ENCODE measurements at places on chromosomes 4 and X.

- no peak for DNase-seq
Measured at GRCh38 chr4:187396106-187396505, 599.5 kb upstream of the ZFP42 start.

- no peak for DNase-seq
Measured at GRCh38 chrX:143298663-143299241, 218.5 kb downstream of the SPANXN3 start.

DNA sequence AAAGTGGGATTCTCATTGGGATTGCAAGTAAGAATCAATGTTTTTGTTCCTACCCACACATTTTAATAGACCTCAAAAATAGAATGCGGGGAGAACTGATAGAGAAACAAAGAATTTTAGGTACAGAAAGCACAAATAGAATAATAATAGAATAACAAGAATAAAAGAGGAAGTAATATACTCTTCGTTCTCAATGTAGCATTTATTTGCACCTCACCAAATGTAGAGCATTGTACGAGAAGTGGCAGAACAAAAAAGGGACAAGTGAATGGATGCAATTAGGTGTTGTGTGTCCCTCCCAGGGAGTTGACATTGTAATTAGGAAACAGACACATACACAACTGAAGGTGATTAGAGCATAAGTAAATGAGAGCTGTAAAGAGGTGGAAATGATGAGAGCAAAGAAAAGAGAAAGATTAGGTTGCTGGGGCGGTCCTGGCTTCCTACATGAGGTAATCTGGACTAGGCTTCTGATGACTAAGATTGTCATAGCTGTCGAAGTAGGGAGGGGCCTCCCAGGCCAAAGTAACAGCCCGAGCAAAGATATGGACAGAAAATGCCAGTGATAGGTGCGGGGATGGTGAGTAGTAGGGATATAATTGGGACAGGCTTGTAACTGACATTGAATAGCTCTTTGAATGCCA lies 10.4 kb downstream of the RAB9A start:
- no peak for DNase-seq

DNA sequence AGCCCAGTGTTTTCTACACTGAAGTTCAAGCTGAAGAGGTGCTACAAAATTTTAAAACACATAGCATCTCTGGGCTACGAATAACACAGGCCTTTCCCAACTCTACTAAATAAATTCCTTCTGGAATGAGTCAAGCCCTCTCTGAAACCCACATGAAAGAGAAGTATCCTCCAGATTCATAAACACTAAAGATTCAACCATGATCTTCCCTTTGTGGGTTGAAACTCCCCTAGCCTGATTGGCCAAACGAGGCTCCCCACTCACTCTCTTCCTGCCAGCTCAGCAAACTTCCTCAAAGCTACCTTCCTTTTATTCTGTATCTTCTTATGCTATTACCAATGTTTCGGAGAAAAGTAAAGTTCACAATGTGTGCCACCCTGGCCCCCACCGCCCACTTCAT lies 95.4 kb downstream of the NKX6-1 start:
- DNase-seq: no peak

GRCh38 chr4:119543779-119544178 lies 84.8 kb downstream of the PDE5A start:
- DNase-seq: no peak

DNA sequence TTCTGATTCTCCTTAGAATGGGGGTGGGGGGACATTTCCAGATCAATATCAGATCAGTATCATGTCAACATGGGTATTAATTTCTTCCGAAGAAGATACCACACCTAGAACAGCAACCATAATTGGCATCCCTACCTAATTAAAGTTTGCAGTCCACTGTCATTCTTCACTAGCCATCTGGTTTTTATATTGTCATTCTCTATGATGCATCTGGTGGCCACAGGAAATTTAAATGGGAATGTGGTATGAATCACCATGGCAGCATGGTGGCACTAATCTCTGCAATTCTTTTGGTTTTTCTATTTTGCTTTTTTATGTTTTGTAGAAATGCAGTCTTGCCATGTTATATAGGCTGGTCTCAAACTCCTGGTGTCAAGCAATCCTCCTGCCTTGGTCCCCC lies 16.6 kb upstream of the UBE2D3 start:
- DNase-seq: no peak

- no peak for DNase-seq
Measured at GRCh38 chr4:76799718-76800117, 98.2 kb downstream of the SOWAHB start.

- DNase-seq: no peak
Measured at GRCh38 chr4:55795341-55795740, 24.2 kb upstream of the EXOC1L start.

DNA sequence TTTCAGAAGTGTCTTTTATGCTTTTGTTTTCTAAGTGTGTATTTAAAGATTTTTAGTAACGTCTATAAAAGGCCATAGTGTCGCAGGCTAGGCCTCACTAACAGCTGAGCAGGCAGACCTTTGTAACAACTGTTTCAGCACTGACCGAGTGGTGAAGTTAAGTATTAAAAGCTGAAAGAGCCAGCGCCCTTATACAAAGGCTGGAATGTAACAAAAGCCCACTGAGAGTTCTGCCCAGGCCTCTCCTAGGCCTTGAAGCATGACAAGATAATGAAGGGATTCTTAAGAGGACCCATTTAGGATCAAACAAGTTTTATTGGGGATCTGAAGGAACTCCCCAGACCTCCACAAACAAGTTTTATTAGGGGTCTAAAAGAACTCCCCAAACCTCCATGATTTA lies 722.5 kb upstream of the PRKX start:
- no peak for DNase-seq

GRCh38 chr4:183287677-183288076 lies 32.4 kb downstream of the CLDN22 start:
- no peak for DNase-seq

- DNase-seq: no peak
Measured at GRCh38 chr4:15996773-15997172, 33.8 kb upstream of the FGFBP2 start.

DNA sequence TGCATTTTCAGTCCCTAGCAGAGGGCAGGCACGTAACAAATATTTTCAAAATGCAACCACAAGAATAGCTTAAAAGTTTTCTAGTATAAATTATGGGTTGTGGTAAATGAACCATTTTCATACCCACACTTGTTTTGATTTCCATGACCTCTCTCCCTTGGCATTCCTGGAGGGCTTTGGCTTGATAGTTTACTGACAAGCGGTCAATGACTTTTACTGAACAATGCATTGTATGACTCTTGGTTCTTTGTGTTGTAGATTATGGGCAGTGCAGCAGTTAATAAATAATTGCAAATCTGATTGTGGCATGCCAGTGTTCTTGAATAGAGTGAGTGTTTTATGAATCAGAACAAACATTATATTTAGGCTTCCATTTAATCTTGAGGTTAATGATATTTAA lies 285.2 kb upstream of the ARX start:
- no peak for DNase-seq

GRCh38 chr4:122576261-122577188 lies 44.3 kb downstream of the IL21 start:
- peak; percentile 71 for DNase-seq

DNA sequence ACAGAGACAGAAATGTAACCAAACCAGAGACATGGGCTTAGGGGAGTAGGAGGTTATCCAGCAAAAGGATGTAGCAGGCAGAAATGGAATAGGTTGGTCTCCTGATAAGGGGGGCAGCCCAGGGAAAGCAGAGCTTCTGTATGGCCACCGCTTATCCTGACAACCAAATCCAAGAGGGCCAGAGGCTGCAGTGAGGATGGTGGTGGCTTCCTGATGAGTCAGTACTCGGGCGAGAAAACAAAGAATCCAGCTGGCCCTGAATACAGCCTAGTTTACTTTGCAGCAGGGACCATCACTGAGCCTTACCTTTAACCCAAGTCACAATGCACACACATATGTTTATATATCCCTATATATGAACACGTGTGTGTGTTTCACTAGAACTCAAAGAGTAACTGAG lies 129.7 kb upstream of the FTHL17 start:
- DNase-seq: no peak

DNA sequence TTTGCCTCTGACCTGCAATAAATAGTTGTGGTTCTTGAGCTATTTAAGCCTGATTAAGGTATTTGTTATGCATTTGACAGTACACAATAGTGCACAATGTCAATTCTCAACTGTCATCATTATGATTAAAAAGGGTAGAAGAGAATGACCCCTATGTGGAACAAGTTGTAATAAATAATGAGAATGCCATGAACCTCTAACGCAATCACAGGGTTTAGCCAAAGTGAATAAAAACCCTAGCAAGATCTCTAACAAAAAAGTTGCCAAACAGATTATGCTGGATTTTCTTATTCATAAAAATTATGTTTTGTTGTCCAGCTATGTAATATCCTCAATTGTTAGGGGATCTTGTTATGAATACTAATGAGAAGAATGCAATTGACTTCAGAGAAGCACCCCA lies 387.4 kb downstream of the GPAT3 start:
- DNase-seq: no peak

DNA sequence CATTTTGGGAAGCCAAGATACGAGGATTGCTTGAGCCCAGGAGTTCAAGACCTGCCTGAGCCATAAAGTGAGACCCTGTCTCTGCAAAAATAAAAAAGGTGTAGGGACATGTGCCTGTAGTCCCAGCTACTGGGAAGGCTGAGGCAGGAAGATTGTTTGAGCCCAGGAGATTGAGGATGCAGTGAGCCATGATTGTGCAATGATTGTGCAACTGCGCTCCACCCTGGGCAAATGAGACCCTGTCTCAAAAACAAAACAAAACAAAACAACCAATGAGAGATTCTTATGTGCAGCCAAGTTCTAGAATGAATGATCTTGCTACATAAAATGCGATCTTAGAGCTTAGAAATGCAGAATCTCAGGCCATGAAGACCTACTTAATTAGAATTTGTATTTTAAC lies 22.5 kb downstream of the SLC9B2 start:
- DNase-seq: no peak

DNA sequence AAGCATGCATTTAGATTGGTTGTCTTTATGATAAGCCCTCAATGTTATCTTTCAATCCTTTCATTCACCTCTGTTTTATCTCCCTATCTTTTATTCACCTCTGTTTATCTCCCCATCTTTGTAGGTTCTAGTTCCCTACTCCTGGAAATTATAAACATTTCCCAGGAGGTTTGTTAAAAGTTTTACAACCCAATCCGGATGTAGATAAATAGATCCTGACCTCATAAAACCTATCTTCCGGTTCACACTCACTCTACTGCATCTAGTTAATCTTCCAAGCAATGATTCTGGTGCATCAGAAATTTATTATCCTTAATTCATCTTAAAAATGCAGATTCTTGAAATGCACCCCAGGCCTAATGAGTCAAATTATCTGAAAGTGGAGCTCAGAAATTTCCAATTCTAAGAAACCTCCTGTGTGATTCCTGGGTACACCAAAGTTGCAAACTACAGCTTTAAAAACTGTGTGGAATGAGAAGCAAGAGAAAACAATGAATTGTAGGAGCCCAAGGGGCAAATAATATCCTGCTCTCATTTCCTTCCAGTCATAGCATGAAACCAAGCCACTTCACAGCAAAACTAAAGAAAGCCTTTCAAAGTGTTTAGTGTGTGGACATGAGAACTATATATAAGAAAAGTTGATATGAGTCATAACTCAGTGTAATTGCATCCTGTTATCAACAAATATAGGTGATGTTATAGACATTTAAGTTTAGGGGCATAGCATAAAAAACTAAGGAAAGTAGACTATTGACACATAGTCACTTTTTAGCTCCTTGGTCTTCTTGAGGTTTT lies 51.1 kb upstream of the UGT8 start:
- DNase-seq: peak; percentile 24

DNA sequence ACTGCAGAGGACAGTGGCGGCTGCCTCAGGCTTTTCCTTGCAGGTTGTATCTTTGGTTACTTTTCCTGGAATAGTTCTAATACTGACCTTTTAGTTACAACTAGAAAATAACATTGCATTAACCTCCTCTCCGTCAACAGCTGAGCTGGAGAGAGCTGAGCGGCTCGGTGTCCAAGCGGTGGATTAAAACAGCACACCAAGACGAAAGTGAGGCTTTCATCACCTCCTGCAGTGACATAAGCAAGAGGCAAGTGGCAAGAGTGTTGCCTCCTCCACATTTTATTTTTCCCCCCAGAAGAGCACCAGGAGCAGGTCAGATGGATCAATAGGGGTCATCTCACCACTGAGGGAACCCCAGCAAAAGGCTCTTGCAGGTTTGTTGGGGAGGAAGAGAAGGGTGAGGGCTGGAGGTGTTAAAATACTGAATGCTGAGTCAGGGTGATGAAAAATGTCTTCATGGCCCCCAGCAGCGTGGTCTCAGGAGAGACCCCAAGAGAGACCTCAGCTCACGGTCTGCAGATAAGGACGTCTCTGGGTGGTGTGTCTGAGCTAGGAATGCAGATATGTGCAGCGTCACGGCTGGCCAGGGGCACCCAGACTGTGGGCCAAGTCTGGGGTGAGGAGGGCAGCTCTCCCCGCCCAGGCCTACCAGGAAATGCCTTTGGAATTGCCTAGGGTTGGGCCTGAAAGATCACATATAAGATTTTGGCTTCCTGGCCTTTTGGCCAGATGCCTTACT lies 50.3 kb downstream of the CASP3 start:
- no peak for DNase-seq

GRCh38 chrX:126695375-126695896 lies 124.1 kb upstream of the PRR32 start:
- no peak for DNase-seq

GRCh38 chrX:37716602-37717001 lies 31.0 kb downstream of the XK start:
- no peak for DNase-seq

DNA sequence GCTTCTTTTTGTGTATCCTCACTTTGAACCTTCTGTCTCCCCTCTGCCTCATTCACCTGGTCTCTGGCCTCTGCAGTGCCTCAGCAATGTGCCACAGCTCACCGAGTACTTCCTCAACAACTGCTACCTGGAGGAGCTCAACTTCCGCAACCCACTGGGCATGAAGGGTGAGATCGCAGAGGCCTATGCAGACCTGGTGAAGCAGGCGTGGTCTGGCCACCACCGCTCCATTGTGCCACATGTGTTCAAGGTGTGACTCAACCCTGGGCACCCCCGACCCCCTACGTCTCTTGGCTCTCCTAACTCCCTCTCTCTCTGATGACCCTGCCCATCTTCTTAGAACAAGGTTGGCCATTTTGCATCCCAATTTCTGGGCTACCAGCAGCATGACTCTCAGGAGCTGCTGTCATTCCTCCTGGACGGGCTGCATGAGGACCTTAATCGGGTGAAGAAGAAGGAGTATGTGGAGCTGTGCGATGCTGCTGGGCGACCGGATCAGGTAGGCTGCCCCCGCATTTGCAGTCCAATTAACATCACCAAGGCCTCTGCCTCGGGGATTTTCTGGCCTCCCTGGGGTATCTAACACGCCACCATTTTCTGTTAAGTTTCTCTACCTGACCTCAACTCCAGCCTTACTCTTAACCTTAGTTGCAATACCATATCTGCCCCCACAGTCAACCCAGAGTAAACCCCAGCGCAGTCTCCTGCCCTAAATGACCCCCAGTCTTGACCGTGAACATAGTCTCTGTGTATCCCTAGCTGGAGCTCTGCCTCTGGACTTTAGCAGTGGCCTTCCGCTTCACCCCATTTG lies 8.6 kb downstream of the USP11 start:
- no peak for DNase-seq

DNA sequence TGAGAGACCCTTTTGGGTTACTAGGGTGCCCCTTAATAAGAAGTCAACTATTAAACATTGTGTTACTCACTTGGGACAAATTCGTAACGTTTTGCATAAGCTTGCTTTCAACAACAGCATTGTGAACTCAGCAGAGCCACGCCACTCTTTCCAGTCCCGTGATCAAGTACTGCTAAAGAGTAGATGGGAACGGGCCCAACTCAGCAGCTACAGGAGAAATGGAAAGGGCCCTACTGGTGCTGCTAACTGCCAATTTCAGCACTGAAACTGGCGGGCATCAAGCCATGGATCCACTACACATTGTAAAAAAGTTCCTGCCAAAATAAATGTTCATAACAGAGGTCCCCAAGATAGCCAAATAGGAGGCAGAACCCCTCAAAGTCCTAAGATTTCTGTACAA lies 19.0 kb upstream of the DHX15 start:
- DNase-seq: no peak

Data from HT-29 (cell line).